DMS79 treated with DMSO at 0.1 percent for 48 hours (cell line): ENCODE measurements at places on chromosomes 13 and 19.

GRCh38 chr19:17311455-17312188 is 2.3 kb downstream of the DDA1 start:
- DNase-seq: no peak

DNA sequence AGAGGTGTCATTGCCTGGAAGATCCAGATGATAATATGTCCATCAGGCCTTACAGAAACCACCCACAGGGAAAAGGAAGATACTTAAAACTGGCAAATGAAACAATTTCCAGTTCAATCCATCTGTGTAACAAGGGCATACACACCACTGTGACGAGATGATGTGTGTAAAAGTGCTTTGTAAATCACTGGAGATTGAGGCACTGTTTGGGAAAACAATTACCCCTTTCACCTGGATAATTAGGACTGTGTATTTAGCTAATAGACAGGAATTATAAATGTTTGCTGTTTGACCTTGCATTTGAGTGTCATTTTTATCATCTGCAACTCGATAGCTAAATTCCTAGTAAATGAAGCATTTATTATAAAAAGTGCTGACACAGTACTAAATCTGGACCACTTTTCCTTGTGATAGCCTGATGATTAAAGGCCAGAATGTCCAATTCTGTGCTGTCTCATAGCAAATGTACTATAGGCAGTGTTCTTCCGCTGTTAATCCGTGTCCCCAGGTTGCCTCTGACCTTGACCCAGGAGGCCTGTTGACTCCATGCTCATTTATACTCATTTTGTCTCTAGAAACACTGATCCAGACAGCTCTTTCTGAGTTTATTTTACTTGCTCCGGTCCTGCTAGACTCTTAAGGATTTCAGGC is 105.8 kb downstream of the LACC1 start:
- DNase-seq: peak; percentile 53

DNA sequence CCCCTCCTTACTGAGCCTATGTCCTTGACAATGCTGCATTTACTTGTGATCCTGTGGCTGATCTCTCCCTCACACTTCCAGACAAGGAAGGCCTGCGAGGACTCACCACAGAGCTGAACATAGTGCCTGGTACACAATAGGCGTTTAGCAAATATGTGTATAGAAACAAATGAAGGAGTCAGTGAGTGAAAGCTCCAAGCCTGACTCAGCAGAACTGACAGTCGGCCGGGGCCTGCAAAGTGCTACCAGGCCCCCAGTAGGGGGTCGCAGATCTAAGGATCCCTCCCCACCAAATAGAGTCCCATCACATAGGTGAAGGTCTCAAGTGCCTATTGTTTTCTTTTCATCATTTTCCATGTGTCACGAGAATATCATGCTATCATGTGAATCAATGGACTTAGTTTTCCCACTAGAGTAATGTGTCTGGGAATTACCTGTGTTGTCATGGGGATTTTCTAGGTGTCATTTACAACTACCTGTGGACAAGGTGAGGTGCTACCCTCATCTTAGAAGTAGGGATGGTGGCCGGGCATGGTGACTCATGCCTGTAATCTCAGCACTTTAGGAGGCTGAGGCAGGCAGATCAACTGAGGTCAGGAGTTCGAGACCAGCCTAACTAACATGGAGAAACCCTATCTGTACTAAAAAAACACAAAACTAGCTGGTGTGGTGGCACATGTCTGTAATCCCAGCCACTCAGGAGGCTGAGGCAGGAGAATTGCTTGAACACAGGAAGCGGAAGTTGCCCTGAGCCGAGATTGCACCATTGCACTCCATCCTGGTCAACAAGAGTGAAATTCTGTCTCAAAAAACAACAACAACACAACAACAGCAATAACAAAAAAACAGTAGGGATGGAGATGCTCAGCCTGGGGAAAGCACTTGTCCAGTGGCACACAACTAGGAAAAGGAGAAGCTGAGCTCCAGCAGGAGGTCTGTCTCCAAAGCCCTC is 50.3 kb upstream of the CYP2A7 start:
- DNase-seq: no peak

DNA sequence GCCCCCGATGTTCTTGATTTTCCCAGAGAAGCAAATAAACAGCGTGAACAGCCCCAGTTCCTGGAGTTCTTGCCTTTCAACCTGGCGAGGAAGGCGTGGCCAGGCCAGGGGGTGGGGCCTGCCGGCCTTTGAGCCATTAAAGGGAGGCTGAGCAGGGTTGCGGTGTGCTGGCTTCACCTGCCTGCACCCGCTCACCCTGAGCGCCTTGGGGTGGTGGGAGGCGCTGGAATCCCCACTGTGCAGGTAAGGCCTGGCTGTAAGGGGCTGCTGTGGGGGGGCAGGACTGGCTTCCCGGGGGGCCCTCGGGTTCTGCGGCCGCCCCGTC is 2.7 kb upstream of the MISP start:
- DNase-seq: no peak

- no peak for DNase-seq
These were observed 3.1 kb downstream of the RPS16 start for GRCh38 chr19:39432677-39433025.

DNA sequence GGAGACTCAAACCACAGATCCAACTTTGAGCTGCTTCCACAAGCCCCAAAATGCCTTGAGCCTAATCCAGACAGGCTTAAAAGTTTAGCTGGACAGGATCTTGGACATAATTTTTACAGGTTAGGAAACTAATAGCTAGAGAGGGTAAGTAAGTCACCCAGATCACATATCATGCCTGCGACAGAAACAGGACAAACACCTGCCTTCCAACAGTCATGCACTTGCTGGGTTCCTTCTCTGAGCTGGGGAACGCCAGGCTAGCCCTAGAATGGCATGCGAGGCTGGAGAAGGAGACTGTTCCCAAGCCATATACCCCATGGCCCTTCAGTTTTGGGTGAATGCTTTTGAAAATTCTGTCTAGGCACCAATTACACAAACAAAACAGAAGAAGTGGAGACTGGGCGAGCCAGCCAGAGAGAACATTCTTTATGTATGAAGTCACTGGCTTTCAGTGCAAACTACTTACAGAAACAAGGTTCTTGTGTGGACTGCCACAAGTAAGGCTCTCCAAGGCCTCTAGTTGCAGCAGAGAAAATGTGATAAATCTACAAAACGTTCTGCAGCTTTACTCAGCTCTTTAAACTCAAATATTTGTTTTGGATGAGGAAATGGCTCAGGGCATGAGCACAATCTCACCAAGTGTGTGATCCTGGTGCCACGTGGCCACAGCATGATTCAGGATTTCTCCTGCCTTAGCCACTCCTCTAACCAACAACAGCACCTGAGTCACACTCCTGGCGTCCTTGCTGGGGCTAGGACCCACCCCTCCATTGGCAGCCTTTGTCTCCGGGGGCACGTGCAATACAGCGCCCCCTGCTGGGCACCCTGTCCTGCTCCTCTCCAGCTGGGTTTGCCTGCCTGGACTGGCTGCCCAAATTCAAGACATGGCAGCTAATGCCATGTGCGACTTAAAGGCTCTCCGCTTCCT is 73.4 kb upstream of the UBL3 start:
- peak; percentile 96 for DNase-seq

DNA sequence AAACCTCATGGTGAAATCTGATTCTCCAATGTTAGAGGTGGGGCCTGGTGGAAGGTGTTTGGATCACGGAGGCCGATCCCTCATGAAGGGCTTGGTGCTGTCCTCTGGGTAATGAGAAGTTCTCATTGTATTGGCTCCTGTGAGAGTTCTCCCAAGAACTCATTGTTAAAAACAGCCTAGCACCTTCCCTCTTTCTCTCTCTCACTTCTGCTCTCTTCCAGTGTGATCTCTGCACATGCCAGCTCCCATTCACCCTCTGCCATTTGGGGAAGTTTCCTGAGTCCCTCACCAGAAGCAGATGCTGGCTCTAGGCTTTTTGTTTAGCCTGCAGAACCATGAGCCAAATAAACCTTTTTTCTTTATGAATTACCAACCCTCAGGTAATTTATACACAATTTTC is 3.1 kb upstream of the SUCLA2 start:
- DNase-seq: no peak

GRCh38 chr13:95295026-95295425 is 6.2 kb downstream of the ABCC4 start:
- no peak for DNase-seq

GRCh38 chr19:13173139-13173737 is 23.0 kb downstream of the IER2 start:
- peak; percentile 46 for DNase-seq

DNA sequence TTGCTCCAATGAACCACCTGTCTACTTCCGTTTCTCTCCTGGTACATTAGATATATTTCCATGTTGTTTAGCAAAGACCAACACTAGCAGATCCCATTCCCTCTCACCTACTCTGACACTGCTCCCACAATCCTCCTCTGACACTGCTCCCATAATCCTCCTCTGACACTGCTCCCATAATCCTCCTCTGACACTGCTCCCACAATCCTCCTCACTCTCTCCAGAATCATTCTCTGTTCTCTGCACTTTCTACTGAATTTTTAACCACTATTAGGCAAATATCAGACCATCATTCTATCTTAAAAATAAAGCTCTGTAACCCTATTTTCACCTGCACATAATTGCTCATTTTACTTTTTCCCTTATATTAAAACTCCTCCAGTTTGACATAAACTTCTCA is 578.5 kb upstream of the PCDH20 start:
- no peak for DNase-seq

- DNase-seq: no peak
These were observed 12.7 kb downstream of the KLHL26 start for GRCh38 chr19:18649371-18650020.

GRCh38 chr19:2234996-2235380 is 1.1 kb downstream of the PLEKHJ1 start:
- no peak for DNase-seq

- DNase-seq: no peak
These were observed 18.0 kb downstream of the OR7C2 start for GRCh38 chr19:14959263-14959662.

DNA sequence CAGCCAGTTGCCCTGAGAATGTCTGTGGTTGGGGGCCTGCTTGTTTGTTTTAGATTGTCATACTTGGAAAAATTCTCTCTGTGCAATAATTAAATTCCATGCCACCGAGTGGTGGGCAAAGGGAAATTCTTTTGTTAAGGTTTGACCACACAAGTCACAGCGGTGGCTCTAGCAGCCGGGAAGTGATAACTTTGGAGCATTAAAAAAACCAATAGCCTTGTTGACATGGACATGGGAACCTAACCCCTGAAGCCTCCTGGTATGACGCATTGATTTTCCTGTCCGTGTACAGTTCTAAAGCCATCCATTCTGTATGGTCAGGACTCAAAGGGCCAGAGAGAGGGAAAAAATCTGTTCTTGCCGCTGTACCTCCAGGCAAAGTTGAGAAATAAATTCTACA is 384.9 kb upstream of the ZNF507 start:
- DNase-seq: no peak

DNA sequence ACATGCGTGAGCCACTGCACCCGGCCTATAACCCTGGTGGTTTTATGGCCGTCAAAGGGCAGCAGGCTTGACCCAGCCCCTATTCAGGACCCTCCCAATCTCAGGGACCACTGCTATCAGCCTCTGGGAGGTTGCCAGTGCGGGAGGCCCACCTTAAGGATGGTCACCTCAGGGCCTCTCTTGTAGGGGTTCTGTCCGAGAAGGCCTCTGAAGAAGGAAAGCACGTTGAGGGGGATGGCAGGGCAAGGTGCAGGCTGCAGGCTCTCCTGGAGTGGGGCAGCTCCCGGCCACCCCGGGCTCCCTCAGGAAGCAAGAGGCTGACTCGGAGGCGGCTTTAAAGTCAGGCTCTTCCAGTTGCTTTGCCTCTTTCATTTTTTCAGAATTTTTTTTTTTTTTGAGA is 6.0 kb upstream of the GRTP1 start:
- no peak for DNase-seq

GRCh38 chr13:74132776-74133656 is 1.2 kb downstream of the KLF12 start:
- DNase-seq: peak; percentile 4

DNA sequence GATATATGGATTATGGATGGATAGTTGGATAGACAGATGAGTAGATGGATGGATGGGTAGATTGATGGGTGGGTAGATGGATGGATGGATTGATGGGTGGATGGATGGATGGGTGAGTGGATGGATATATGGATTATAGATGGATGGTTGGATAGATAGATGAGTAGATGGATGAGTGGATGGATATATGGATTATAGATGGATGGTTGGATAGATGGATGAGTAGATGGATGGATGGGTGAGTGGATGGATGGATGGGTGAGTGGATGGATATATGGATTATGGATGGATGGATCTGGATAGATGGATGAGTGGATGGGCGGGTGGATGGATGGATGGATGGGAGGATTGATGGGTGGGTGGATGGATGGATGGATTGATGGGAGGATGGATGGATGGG is 36.4 kb upstream of the TNFAIP8L1 start:
- no peak for DNase-seq

DNA sequence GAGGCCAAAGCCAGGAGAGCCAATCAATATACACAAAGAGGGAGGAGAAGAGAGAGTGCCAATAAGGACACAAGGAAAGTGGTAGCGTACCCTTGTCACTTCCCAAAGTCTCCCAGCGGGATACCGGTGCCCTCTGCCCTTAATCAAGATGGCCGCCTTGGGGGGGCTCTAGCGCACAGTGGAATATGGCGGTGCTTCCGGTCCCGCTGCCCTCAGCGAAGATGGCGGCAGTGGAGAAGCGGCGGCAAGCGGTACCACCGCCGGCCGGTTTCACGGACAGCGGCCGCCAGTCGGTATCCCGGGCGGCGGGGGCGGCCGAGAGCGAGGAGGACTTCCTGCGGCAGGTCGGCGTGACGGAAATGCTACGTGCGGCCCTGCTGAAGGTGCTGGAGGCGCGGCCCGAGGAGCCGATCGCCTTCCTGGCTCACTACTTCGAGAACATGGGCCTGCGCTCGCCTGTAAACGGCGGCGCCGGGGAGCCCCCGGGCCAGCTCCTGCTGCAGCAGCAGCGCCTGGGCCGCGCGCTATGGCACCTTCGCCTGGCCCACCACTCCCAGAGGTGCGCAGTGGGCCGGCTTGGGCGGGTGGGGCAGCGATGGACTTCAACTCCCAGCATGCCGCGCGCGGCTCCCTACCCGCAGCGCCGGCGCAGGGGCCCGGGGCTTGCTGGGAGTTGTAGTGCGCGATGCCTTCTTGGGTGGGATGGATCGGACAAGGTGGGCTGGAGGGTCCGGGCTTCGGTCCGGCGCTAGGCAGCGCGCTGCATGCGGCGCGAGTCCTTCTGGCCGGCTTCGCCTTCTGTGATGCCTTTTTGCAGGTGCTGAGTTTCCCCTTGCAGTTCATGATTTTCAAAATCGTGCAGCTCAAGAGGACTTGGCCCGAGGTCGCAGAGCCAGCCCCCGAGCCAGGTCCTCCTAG is at the start of gene TPGS1:
Gene TPGS1 (plus strand): TSS at position 212 of the 918 bp plus-strand sequence. CDS start 10 bp downstream, at position 222.
- DNase-seq: peak; percentile 75

DNA sequence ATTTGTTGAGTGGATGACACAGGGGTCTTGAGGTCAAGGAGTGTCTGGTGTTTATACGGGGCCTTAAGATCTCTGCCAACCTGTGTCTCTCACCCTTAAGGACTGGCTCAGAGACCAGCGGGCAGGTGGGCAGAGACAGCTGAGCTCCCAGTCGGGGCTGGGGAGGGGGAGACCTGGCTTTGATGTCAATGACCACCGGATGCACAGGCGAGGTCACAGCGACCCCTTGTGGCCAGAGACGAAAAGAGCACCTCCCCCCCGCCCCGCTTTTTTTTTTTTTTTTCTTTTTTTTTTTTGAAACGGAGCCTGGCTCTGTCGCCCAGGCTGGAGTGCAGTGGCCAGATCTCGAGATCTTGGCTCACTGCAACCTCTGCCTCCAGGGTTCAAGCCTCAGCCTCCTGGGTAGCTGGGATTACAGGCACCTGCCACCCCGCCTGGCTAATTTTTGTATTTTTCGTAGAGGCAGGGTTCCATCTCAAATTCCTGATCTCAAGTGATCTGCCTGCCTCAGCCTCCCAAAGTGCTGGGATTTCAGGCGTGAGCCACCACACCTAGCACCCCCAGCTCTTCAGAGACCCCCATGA is 12.1 kb upstream of the KLK14 start:
- DNase-seq: peak; percentile 37
